ENCODE measurements at places on chromosomes 5 and 9.

DNA sequence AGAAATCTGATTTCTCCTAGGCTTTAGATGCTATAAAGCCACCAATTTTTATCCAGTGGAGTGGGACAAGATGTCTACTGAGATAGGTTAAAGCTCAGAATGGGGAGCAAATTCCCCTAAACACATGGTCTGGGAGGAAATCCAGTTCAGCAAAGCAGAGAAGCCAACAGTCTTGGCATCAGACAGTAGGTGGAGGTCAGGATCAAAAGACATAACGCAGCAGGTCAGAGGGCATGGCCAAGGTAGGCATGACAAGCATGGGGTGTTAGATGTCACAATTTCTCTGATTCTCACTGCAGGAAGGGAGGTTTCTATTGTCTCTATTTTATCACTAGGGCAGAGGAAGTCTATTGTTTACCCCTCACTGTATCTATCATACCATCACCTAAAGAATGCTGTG is 288.2 kb downstream of the ACTL7B start:
- H3K36me3 ChIP-seq = no peaks in the 10 kb centered on the region
- no peaks in the 10 kb centered on the region for H3K4me1 ChIP-seq

GRCh38 chr5:143199843-143200242 is 203.6 kb downstream of the NR3C1 start:
- no peaks in the 10 kb centered on the region for H3K27me3 ChIP-seq
- peaks cover 8% of the 10 kb centered on the region for H3K4me1 ChIP-seq
- no peak overlapping the region for H3K4me3 ChIP-seq
- no peaks in the 10 kb centered on the region for H3K36me3 ChIP-seq
- DNase-seq = no peak

DNA sequence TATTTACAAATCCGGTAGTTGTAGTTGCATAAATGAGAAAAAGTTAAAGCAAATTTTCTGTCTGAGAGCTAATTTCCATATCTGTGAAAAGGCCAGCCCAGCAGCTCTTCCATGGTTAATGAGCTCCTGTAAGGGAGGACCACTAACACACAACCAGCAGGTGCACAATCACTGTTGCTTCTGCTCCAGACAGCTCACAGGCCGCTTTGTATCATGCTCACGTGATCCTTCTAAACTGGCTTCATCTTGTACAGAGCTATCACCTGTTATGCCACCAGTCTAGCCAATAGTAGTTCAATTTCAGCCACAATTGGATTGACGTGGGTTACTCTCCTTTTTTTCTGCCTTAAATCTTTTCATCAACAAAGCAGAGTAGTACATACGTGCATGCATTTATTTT is 38.3 kb upstream of the FBXL17 start:
- H3K4me1 ChIP-seq = no peaks in the 10 kb centered on the region
- no peaks in the 10 kb centered on the region for H3K36me3 ChIP-seq
- no peak overlapping the region for H3K4me3 ChIP-seq

- H3K36me3 ChIP-seq = peaks cover 2% of the 10 kb centered on the region
- no peak overlapping the region for H3K27ac ChIP-seq
- DNase-seq = no peak
Measured at GRCh38 chr9:136351252-136351800, 12.2 kb downstream of the DNLZ start.

- no peak for DNase-seq
- H3K36me3 ChIP-seq = no peaks in the 10 kb centered on the region
- H3K27me3 ChIP-seq = no peaks in the 10 kb centered on the region
- no peak overlapping the region for H3K27ac ChIP-seq
Measured at GRCh38 chr5:165705960-165706359, 2200.5 kb downstream of the MAT2B start.

GRCh38 chr5:102819634-102820033 is 64.5 kb downstream of the PAM start:
- H3K4me1 ChIP-seq = no peaks in the 10 kb centered on the region
- no peaks in the 10 kb centered on the region for H3K36me3 ChIP-seq
- no peak overlapping the region for H3K27ac ChIP-seq
- DNase-seq = no peak
- H3K4me3 ChIP-seq = no peak overlapping the region
- H3K27me3 ChIP-seq = no peaks in the 10 kb centered on the region

DNA sequence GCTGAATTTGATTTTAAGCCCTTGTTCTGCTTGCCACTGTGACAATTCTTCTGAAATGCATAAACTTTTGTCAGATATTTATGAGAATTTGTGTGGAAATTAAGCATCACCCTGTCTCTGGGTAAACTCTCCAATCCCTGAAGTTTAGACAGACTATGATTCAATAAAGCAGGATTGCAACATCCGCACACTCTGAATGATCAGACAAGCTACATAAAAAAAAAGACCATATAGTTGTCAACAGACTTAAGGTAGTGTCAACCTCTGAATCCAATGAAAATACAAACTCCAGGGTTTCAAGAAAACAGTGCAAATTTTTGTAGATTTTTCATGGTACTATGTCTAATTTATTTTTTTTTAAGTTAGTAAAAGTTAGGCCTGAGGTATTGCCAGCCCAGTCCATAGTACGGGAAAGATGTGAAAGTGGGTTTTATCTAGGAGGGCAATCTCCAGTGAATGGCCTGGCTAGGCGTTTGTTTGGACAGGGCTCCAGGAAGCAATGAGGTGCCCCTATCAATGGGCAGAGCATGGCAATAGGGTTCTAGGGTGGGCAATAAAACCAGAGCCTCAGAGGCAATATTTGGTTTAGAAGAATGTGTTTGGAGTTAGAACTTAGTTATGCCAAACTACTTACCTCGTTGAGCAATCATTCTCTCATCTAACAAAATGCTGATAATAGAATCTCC is 762.6 kb upstream of the SEMA6A start:
- H3K27me3 ChIP-seq = no peaks in the 10 kb centered on the region
- H3K36me3 ChIP-seq = no peaks in the 10 kb centered on the region
- DNase-seq = no peak
- no peak overlapping the region for H3K4me3 ChIP-seq
- H3K27ac ChIP-seq = no peak overlapping the region

DNA sequence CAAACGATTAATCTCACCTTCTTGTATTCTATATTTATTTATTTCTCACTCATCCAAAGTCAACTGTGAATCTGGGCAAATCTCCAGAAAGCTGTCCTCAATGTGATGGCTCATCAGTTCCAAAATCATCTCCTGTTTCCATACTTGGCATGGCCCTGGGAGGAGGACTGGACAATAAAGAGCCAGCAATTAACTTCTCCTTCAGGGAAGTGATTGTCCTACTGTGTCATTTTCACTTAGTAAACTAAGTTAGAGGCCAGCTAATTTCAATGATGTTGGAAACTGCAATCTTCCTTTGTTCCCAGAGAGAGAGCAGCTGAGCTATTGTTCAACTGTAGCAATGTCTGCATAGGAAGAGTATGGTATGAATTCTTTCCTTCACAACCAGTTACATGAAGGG is 17.5 kb downstream of the CDH12 start:
- no peak overlapping the region for H3K4me3 ChIP-seq
- no peaks in the 10 kb centered on the region for H3K36me3 ChIP-seq
- H3K27ac ChIP-seq = no peak overlapping the region
- peak; percentile 12 for DNase-seq
- H3K27me3 ChIP-seq = no peaks in the 10 kb centered on the region
- H3K4me1 ChIP-seq = no peaks in the 10 kb centered on the region

DNA sequence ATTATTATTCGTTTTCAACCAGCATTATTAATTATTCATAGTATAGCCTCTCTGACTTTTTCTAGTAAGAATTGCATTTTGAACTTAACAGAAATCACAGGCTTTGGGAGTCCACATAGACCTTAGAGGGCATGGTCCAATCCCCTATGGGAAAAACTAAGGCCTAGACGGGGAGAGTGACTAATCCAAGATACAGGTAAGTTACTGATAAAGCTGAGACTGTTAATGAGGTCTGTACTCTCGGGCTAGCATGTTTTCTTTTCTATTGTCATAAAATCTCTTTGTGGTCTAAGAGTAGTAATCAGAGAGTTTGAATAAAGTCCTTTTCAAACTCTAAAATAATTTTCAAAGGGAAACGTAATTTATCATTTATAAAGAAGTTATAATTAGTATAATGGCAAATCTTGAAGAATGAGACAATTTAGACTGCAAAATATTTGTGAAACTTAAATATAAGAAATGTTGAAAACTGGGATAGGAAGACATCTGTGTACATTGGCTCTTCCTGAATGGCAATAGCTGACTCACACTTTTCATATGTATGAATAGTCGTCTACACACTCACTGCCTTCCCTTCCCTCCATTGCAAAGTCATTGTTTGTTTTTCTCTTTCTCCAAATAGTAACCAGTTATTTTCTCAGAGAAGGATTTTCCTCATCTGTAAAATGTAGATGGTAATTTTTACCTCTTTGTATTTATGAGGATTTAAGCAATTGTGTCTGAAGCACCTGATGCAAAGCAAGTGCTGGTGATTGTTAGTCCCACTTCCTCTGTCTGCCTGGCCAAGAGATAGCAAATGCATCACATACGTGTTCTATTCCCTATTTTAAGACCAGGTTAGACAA is 207.9 kb upstream of the CD180 start:
- peaks cover 5% of the 10 kb centered on the region for H3K4me1 ChIP-seq
- no peaks in the 10 kb centered on the region for H3K27me3 ChIP-seq
- no peaks in the 10 kb centered on the region for H3K36me3 ChIP-seq
- no peak overlapping the region for H3K4me3 ChIP-seq
- H3K27ac ChIP-seq = no peak overlapping the region

DNA sequence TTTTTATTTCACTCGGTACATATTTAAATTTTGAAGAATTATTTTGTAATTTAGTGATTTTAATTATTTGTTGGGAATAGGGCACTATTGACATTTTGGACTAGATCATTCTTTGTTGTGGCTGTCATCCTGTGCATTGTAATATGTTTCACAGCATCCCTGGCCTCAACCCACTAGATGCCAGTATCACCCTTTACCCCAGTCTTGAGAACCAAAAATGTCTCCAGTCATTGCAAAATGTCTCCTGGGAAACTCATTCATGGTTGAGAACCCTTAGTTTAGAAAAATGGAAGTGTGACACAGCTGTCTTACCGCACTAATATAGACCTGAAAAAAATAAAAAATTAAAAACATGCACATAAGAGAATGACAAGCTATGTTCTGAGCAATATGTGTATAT is 88.4 kb upstream of the CCDC152 start:
- no peak overlapping the region for H3K4me3 ChIP-seq
- no peaks in the 10 kb centered on the region for H3K27me3 ChIP-seq
- no peaks in the 10 kb centered on the region for H3K4me1 ChIP-seq
- DNase-seq = no peak
- H3K27ac ChIP-seq = no peak overlapping the region
